ENCODE measurements at places on chromosomes 12 and 14.

DNA sequence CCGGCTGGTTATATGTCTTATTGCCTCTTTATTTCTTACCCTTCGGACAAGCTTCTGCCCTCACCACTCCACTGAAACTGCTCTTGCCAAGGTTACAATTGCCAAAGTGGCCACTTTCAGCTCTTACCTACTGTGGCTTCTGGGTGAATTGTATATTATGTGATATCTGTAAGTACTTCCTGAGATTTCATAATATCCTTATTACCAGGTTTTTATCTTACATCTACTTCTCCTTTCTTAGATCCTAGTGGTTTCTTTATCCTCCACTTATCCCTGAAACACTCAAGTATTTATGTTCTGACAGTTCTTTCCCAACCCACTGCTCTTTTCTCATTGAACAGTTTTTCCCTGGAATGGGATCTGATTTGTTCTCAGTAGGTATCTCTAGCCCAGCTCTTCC, 10.5 kb downstream of the CELA1 start:
- no peak for DNase-seq

DNA sequence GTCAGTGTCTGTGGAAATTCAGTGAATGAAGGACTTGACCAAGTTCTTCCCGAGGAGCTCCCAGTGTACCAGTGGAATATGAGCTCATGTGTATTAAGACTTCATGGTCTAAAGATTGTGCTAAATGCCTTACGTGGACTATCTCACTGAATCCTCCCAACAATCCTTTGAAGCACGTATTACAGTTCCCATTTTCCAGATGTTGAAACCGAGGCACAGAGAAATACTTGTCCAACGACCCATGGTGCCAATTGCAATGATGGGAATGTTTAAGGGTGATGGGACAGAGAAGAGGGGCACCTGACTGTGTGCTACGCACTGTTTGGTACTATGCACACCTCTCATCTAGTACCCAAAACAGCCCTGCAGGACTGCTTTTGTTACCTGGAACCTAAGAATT, 77.2 kb downstream of the PAPOLA start:
- no peak for DNase-seq

DNA sequence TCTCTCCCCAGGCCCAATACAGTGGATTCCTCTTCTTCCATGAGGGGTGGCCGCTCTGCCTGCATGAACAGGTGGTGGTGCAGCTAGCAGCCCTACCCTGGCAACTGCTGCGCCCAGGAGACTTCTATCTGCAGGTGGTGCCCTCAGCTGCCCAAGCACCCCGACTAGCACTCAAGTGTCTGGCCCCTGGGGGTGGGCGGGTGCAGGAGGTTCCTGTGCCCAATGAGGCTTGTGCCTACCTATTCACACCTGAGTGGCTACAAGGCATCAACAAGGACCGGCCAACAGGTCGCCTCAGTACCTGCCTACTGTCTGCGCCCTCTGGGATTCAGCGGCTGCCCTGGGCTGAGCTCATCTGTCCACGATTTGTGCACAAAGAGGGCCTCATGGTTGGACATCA, 3.8 kb downstream of the ARHGEF40 start:
- no peak for DNase-seq

- no peak for DNase-seq
Observed at GRCh38 chr12:20561871-20562270, 133.3 kb upstream of the SLCO1C1 start.

GRCh38 chr14:61438860-61439765, 117.7 kb downstream of the PRKCH start:
- DNase-seq, result peak; percentile 76

- no peak for DNase-seq
Observed at GRCh38 chr12:106093246-106093645, 45.5 kb downstream of the NUAK1 start.

- peak; percentile 77 for DNase-seq
Observed at GRCh38 chr12:75892731-75893408, 138.7 kb downstream of the PHLDA1 start.

GRCh38 chr14:32709027-32709426, 229.7 kb upstream of the NPAS3 start:
- DNase-seq, result no peak

DNA sequence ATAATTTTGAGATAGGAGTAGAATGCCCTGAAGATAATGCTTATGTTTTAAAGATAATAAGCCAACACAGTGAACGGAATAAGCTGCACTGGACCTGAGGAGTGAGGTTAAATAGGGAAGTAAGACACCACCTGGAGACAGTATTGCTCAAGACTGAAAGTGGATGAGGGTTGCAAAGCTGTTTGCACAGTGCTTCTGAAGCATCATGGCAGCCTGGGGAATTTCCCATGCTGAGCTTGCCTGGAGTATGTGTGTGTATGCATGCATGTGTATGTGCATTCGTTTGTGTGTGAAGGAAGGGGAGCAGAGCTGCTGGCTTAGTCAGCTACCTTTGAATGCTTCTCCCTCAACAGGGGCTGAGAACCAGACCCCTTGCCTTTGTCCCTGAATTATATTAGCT, 35.8 kb downstream of the BHLHE41 start:
- DNase-seq, result no peak

DNA sequence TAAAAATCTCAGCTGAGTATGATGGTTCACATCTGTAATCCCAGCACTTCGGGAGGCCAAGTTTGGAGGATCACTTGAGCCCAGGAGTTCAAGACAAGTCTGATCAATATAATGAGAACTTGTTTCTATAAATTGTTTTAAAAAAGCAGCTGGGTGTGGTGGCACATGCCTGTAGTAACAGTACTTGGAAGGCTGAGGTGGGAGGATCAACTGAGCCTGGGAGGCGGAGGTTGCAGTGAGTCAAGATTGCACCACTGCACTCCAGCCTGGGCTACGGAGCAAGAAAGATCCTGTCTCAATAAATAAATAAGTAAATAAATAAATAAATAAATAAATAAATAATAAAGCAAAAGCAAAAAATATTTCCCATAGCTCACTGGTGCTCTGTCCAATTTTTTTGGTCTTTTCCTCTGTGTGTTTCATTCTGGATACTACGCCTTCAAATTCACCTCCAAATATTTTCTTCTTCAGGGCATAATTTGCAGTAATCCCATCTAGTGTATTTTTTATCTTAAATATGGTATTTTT, 32.7 kb upstream of the SNX6 start:
- no peak for DNase-seq

DNA sequence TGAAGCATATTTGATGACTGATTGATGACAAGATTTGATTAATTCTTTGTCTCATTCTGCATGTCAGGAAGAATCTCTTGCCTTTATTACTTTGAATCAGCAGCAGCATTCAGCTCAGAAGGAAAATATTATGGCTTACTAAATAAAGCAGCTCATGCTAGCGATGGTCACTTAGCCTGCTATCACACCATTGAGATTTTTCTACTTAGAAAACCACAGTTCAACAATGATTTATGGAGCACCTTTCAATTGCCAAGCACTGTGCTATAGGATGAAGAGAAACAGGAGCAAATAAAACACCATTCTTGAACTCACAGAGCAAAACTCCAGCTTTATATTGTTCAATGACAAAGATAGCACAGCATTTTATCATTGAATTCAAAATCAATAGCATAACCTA, 197.7 kb downstream of the CPNE8 start:
- DNase-seq, result no peak

GRCh38 chr14:56248442-56248841, 130.2 kb downstream of the PELI2 start:
- no peak for DNase-seq

GRCh38 chr14:49408187-49408933, 177.8 kb downstream of the RPS29 start:
- no peak for DNase-seq

DNA sequence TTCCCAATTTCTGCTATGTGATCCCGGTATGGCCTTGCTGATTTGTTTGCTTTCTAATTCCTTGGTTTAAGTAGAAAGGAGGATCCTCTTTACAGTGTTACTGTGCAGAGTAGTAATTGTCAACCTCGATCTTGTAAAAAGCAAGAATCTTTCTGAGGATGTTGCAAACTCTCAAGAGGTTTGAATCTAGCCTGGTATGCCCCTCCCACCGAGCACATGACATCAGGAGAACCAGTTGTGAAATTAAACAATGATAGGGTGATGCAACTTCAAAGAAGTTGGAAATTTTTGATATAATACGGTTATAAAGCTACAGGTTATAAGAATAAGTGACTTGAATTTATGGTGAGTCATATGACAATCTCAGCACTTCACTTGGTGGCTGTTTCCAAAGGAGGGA, 35.0 kb upstream of the FUT8 start:
- DNase-seq, result no peak

GRCh38 chr12:124906606-124907261, 7.7 kb downstream of the UBC start:
- DNase-seq, result peak; percentile 95

DNA sequence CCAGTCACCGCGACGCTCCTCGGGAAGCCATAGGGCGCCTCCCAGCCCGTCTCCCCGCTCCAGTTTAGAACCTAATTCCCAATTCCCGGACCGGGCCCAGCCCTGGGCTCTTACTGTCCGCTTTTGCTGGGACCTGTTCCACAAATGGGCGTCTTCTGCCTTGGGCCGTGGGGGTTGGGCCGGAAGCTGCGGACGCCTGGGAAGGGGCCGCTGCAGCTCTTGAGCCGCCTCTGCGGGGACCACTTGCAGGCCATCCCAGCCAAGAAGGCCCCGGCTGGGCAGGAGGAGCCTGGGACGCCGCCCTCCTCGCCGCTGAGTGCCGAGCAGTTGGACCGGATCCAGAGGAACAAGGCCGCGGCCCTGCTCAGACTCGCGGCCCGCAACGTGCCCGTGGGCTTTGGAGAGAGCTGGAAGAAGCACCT, 797 bp downstream of the UNG start:
- DNase-seq, result no peak

GRCh38 chr12:6364044-6364374, 11.4 kb downstream of the SCNN1A start:
- DNase-seq, result no peak

GRCh38 chr12:52903285-52903854, 1.5 kb downstream of the KRT8 start:
- peak; percentile 87 for DNase-seq
